ENCODE measurements at places on chromosomes 1 and 21.

DNA sequence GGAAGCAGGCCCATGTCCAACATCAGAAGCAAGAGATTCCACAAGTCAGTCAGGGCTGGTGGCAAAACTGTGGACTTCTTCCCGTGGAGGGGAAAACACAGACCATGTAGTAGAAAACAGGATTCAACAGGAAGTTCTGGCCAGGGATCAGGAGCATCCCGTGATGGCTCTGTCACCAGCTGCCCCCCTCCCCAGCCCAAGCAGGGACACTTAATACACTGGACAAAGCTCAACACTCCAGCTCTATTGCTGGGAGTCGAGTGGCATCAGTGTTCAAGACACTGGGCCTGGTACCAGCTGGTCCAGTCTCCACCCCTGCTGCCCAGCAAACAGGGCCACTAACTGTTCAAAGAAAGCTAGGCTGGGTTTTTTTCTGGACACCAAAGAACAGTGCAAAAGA is 3.7 kb downstream of the SLC45A3 start:
- DNase-seq = no peak

DNA sequence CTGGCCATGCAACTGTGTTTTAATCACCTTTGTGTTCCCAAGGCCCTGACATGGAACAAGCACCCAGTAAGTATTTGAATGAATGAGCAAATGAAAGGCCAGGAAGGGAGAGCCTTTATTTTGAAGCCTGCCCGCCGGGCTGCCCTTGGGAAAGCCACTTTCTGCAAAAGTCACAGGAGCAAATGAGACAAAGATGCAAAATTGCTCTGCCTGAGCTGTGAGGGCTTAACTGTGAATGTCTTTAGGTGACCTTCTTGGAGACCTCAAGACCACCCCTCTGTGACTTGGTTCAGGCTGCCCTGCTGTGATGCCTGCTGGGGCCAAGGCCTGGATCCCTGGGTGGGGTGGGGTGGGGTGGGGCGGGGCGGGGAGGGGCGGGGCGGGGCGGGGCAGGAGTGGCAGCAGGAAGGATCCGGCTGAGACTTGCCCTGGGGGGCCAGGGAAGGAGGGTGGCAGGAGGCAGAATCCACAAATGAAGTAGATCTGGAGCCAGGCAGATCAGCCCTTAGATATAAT is 54.0 kb downstream of the RUNX3 start:
- DNase-seq = no peak

DNA sequence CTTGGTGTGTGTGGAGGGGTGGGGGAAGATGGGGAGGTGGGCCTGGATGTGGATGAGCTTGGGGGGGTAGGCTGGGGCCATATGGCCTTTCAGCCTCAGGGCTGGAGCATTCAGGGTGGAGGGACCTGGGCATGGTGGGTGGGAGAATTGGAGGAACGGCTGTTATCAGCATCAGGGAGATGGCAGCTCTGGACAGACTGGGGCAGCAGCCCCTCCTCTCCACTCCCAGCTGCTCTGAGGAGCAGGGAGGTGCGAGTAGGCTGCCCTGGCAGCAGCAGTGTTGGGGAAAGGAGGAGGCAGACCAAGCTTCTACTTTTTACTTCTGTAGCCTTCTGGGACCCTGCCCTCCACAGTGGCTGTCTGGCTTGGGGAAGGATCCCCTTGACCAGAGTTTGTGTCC is 10.2 kb downstream of the PPFIA4 start:
- no peak for DNase-seq

- DNase-seq = no peak
Observed at GRCh38 chr1:54356680-54357147, 49.5 kb downstream of the SSBP3 start.

DNA sequence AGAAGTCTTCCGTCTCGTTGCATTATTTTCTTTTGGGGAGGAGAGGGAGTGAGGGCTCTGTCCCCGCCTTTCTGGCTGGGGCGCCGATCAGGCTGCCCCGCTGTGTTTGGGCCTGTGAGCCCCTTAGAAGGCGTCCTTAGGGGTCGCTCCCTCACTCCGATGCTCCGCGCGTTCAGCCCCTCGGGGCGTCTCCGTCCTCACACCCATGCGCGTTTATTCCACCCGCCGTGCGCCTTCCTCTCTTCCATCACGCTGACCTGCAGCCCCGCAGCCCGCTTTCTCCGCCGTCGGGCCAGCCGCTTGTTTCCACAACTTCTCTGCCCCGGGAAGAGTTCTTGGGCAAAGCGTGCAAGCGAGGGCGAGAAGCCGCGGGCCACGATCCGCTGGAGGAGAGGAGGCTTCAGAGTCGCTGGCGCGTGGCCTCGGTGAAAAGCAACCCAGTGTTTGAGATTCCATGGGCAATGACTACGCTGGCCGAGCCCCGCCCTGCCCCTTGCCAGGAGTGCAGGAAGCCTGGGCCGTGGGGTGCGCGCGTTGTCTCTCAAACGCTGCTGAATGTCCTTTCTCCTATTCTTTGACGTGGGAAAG is 27.7 kb downstream of the TRIM11 start:
- no peak for DNase-seq

DNA sequence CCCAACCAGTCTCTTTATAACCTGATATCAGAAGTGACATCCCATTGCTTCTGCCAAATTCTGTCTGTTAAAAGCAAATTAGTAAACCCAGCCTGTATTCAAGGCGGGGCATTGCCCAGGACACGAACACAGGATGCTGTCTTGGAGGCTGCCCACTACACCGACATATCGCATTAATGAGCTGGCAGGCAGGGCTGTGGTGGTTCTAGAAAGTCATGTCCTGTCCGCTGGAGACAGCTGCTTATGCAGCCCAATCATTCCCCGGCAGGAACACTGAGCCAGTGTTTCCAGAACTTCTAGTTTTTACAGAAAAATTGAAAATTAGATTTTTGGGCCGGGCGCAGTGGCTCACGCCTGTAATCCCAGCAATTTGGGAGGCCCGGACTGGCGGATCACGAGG is 19.3 kb downstream of the C1orf167 start:
- DNase-seq = no peak

DNA sequence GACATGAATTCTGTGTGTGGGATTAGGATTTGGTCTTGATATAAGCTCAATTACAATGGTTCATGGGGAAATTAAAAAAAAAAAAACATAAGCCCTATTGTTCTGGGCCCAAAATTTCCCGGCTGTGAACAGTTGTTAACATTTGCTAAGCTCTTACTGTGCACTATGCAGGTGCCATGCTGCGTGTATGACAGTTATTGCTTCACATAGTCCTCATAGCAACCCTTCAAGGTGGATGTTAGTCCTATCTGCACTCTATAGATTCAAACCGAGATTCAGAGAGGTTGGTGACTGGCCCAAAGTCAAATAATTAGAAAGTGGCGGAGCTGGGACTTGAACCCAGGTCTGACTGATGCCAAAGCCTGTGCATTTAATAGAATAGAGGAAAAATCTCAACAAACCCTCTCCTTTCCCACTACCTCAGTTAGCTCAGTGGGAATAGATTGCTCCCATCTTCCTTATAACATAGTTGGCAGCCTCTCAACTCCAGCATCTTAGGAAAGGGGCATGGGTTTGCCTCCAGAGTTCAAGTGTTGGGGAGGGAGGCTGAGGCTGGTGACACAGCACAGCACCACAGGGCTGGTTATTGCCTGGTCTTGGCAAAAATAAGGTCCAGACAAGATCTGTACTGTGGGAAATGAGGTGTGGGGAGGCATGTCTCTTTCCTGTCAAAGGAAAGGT is 55.0 kb upstream of the GCLM start:
- no peak for DNase-seq

GRCh38 chr1:45206808-45207623 is 611 bp upstream of the ZSWIM5 start:
- DNase-seq = no peak

- DNase-seq = no peak
Observed at GRCh38 chr1:157641177-157641576, 43.3 kb upstream of the FCRL4 start.

- no peak for DNase-seq
Observed at GRCh38 chr21:31556662-31557061, 102.8 kb upstream of the SOD1 start.
